Effector CD8-positive, alpha-beta T cell (primary cell): ENCODE measurements at places on chromosomes 2 and 18.

DNA sequence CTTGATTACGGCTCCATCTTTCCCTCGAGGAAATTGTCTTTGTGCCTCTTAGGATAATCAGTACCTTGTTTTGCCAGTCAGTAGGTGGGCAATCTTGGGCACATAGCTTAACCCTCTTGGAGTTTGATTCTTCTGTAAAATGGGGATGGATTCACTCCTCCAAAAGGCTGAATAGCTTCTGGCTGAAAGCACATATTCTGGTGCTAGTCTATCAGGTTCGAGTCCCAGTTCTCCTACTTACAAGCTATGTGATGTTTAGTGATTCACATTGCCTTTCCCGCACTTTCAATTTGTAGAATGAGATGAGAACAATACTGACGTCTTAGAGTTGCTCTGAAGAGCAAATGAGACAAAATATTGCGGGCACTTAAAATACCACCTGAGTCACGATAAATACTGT lies 43.9 kb downstream of the ATIC start:
- no peak for DNase-seq

GRCh38 chr18:28792404-28793086 lies 615.6 kb upstream of the CDH2 start:
- no peak for DNase-seq

DNA sequence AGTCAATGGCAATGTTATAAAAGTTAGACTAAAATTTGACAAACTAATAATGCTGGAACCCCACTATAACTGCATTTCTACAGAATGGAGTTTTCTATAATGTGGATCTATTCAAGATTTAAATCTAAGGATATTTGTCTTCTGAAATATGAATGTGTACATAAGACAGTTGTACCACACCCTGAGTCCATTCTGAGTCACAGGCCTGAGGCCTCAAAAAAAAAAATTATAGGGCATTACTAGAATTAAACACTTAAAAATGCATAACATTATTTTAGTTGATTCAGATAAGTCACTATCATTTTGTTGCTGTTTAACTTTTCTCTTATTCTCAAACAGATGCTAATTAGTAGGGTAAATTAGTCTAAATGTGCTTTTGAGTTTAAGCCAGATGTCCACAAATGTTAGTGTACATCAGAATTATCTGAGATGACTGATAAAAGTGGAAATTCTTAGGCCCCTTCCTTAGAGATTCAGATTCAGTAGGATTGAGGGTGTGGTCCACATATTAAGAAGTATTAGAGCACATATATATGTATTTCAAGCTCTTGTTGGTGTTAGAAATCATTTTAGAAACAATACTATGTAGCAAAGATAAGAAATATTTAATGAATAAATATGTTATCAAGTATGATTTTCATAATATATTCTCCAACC lies 42.4 kb upstream of the COL5A2 start:
- no peak for DNase-seq

DNA sequence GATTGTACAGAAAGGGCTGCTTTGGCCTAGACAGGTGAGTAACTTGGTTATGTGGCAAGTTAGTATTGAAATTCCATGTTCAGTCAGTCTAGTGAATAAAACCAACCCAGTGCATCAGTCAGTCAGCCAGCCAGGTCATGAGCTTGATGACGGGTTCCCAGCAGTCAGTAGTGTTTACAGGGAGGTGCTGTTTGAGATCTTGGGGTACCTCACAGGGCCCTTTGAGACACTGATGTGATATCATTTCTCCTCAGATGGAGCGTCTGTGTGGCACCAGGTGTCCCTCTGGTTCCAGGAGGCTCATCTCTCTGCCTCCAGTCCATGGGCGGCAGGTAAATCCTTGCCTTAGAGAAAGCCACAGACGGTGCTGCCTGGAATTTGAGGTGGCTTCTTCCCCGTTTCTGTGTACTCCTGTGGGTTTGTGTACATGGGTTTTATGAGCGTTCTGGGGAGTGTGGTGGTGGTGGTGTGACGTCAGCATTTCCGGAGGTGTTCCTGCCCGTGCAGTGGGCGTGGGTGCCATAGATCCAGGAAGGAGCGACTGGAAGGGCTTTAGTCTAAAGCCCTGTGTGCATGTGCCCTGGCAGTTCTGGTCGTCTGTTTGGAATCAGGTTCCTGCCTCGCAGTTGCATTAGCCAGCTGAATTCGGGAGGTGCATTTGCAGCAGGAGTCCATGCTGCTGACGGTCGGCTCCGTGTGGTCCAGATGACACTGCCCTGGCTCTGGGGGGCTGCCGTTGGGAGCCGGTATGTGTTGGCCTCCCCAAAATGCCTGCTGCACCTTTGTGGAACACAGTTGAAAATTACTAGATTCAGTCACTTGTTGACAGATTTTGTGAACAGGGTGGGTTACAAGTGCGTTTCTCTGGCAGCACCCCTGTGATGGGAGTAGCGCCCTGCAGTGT lies 2.1 kb downstream of the CTDP1 start:
- DNase-seq: peak; percentile 50

DNA sequence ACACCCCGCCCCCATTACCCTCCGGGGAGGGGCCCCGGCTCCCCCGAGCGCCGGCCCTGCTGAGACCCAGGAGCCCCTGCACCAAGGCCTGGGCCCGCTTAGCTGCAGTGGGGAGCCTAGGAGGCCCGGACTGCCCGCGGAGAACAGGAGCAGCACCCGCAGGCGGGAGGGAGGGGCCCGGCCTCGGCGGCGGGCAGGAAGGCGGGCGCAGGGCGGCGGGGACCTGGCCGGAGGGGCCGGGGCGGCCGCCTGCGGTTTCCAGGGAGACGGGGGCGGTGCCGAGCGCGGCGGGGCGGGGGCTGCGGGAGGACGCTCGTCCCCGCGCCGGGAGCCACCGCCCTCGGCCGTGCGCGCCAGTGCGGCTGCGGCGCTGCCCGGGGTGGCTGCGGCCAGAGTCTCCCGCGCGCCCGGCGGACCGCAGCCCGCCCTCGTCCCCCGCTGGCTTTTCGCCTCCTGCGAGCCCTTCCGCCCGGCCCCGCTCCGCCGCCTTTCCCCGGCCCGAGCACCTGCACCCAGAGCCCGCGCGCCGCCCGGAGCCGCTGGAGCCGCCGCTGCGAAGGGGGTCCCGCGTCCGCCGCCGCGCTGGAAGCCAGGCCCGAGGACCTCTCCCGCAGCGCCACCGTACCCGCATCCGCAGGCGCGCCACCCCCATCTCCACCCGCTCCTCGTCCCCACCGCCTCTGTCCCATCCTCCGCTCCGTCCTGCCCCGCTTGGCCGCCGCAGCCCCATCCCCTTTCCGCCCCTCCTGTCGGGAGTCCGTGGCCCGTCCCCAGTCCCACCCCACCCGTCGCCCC lies 17.2 kb downstream of the GPC1 start:
- DNase-seq: no peak

DNA sequence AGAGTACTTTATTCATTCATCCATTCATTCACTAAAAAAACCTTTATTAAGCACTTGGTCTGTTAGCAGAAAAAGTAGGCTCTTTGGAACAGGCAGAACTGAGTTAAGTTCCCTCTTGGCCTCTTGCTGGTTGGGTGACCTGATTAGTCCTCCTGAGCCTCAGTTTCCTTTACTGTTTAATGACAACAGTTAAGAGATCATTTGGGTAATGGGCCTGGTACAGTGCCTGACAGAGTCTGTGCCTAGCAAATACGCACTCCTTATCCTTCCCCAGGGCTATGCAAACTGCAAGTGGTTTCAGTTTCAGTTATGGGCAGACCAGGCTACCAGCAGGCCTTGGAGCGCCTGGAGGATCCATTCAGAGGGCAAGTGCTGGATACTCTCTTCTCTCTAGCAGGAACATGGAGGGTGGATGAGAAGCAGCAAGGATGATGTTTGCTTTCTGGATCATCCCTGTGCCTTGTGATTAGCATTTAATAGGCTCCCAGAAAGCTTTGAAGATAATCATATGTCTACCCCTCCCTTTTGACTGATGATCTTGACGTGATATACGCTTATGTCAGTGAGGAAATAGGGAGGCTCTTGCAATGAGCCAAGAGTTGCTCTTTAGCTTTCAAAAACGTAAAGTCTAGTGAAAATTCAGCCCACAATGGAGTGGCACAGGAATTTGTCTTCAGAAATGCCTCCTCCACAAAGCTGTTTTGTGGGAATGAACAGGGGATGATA lies 12.4 kb upstream of the TAF1B start:
- DNase-seq: no peak

DNA sequence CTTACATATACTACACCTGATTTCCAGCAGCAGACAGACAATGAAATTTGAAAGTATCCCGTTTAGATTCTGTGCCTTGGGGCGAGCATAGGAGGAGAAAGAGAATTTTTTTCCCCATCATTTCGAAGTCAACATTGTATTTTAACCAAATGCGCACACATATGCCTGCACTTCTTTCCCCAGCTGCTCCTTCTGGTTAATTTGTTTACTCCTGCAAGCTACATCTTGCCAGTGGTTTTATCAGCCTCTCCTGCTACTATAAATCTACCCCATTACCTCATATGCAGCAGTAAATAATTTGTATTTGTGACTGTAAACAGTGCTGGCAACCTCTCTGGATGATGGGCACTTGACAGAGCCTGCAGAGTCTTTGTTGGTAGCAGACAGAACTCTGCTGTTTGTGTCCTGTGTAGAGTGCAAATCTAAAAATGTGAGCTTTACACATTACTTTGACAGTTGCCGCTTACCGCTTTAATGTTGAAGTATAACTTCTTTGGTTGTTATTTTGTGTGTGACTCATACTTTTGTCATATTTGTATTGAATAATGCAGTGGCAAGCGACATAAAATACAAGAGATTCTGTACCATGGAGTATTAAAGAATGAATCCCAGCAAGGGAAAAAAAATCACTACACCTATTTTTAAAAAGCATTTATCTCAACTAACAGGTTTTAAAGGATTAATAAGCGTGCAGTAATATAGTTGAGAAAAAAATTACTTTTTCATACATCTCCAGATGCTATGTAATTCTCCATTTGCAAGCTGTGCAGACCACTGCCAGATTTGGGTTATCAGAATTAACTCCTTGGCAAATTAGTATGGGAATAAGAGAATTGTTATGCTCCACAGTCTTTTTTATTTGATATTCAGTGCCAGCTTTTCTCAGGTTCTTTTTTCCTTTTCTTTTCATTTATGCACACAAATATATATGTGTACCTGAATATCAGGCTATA lies 536.8 kb downstream of the XIRP2 start:
- DNase-seq: no peak

GRCh38 chr2:86646865-86647264 lies 23.2 kb upstream of the RNF103 start:
- DNase-seq: no peak

DNA sequence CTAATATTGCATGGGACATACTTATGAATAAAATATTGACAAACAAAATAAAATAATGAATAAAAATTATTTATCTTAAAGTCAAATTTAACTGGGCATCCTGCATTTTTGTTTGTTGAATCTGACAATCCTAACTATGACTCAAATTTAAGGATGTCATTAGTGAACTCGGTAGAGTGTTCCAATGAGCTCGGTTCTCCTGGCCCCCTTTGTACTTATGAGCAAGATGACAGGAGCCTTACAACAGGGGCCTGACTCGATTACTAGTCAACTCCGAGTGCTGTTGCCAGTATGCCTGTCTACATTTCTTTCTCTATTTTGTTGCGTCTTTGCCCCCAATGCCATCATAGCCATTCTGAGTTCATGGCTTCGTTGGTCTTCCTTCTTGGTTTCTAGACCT lies 40.3 kb downstream of the HRH4 start:
- no peak for DNase-seq

- no peak for DNase-seq
Observed at GRCh38 chr2:118292991-118293390, 204.7 kb downstream of the INSIG2 start.

DNA sequence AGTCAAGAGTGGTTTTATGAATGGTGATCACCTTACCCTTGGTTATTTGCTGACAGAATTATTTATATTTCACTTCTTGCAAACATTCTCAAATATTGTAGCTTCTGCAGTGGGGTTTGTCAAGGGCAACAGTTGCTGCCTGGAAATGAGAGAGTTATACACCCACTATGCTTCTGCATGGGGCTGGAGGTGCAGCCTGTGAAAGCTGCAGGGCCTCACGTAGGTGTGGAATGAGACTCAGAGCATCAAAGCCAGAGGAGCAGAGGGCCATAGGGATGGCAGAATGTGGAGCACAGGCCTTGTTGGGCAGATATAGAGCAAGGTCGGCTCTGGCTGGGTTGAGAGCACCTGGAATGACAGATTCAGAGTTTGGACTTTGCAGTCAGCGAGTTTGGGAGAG lies 128.2 kb downstream of the ARHGEF4 start:
- DNase-seq: no peak

- peak; percentile 3 for DNase-seq
Observed at GRCh38 chr2:105919826-105920225, 175.1 kb downstream of the NCK2 start.

DNA sequence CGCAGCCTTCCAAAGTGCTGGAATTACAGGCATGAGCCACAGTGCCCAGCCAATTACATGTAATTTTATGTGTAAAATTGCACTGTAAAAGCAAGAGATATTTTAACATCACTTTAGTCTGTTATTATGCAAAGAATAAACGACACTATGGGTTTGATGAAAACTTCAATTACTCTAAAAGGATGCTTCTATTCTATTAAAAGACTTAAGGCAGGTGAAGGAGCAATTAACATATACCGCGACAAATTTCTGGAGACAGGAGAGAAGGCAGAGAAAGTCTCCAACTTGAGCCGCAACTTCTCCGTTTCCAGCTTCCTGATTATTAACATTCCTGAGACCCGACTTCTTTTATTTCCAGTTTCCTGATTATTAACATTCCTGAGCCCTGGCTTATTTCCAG lies 53.7 kb downstream of the FAM210A start:
- no peak for DNase-seq

- no peak for DNase-seq
Observed at GRCh38 chr2:159213296-159213695, 73.2 kb downstream of the WDSUB1 start.

DNA sequence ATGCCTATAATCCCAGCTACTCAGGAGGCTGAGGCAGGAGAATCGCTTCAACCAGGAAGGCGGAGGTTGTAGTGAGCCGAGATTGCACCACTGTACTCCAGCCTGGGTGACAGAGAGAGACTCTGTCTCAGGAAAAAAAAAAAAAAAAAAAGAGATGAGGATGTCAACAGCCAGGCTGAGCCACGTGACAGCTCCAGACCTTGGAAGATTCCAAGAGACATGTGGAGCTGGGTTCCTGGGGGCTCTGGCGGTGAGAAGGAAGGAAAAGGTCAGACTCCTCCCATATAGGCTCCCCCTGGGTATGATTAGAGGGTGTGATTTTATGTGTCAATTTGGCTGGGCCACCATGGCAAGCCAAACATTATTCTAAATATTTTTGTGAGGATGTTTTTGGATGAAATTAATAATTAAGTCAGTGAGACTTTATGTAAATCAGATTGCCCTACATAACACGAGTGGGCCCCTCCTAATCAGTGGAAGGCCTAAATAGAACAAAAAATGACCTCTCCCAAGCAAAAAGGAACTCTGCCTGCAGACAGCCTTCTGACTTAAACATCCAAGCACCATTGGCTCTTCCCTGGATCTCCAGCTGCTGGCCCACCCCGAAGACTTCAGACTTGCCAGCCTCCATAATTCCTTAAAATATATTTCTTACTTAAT lies 81.6 kb downstream of the MRO start:
- no peak for DNase-seq

GRCh38 chr2:15178946-15179345 lies 382.2 kb downstream of the NBAS start:
- no peak for DNase-seq
